ENCODE measurements at places on chromosomes 1 and 21.

DNA sequence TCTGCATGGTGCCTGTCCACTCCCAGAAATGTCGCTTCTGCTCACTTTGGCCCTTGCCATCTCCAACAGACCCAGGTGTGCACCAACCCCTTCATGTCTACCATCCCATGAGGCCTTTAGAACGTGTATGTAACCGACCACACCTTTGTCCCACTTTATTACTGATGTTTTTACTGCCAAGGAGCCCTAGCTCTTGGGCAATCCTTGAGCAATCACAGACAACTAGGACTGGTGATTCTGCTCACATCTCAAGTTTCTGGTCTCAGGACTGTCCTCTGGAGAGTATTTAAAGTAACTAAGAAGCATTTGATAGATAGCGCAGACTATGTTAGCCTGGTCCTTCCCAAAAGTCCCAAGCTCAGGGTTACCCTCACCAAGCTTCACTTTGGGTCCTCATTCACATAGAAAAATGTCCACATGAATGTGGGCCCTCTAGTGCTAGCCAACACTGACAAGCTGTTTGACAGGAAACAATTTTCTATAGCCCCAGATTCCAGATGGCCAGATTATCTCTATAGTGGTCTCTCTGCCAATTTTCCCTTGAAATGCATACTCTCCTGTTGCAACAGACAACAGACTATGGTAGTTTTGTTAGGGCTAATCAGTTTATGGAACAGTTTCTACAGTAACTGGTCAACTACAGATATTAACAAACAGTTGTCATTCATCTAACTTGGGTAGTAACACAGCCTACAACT is 6.9 kb upstream of the TMEM81 start:
- DNase-seq = no peak

- DNase-seq = no peak
Measured at GRCh38 chr1:22212400-22213233, 69.7 kb upstream of the WNT4 start.

DNA sequence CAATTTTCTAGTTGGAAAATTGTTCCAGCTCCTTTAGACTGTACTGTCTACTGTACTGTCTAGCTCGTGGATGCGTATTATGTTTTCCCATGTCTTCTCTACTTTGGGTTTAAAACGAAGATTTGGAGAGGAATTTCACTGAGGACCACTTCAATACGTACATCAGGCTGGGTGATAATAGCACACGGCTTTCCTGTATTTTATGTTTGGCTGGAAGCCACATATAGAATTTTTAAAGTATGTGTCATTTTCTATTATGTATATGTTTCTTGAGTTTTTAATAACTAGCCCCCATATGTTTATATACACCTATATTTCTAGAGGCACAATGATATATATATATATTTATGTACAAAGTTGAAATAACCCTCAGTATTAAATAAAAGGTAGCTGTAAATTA is 226.4 kb downstream of the GREM2 start:
- no peak for DNase-seq

GRCh38 chr21:29297483-29298347 is 1.0 kb upstream of the BACH1 start:
- DNase-seq = no peak

GRCh38 chr1:213014642-213015041 is 1.0 kb downstream of the ANGEL2 start:
- DNase-seq = no peak

DNA sequence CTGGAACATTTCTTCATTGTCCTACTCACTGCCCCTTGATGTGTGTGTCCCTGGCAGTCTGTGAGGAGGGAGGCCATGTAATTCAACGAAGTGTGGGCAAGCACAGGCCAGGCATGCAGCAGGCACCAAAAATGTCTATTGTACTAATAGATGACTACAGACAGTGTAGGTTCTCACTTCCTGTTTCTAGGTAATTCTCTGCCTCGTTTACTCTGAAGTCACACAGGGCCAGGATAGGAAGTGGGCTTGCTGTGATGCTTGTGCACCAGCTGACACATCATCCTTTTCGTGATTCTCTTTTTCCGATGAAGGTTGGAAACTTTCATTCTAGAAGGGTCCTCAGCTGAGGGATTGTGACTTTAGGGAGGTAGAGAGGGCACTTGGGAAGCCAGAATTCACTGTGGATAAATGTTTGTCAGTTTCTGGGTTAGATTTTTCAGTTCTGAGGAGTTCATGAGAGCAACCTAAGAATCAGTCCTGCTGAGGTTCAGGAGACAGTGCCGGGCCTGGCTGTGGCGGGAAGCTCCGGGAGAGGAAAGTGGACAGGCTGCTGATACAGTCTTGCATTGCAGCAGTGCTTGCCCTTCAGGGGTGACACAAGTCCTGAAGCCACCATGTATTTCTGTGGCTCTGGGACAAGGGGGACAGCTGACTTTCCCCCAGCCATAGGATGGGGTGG is 4.3 kb upstream of the CSF1 start:
- no peak for DNase-seq

DNA sequence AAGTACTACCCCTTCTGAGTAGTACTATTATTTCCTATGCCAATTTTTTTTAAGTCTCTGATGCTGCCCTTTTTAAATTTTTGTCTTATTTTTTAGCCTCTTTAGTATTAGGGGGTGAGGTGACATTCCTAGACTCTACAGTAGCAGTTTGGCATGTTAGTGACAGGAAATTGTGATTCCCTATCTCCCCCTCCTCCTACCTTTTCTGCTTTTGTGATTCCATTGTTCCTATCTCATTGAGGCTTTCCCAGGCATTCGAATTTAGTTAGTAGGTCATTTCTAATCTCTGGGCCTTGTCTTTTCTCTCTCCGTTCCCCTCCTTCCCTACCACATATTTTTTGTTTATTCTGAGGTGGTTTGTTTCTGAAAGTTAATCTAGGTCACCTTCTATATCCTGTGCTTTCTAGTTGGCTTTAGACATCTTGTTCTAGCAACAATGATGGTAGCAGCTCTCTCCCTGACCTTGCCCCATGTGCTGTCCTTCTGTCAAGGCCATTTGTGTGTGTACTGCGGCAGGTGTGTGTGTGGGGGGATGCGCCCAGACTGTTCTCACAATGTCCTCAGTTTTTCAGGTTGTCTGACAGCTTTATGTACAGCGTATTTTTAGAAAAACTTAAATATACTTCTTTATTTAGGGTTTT is 21.5 kb downstream of the SEMA6C start:
- no peak for DNase-seq

DNA sequence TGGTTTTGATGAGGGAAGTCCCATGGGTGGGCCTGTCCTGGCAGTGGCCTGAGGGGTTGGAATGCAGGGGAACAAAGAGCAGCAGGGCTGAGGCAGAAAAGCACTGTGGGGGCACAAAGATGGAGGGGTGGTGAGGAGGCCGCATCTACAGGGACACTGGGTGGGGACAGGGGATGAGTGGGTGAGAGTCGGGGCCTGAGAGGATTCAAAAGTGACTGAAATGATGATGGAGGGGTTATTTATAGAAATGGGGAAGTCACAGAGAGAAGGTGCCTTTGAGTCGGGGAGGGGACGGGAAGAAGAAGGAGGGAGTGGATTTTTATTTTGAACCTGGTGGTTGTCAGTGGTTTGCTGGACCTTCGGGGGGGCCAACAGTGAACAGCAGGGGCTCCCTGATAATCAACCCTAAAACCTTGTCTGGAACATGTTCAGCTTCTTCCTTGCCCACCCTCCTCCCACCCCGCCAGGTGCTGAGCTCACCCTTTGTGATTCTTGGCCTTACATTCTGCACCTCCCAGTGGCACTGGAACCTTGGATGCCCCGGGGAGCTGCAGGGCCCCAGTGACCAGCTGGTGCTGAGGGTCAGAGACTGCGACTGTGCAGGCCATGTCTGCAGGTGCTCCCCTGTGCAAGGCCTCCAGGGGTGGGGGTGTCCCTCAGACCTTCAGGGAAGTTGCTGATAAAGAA is 42.9 kb downstream of the IER5 start:
- DNase-seq = no peak

GRCh38 chr1:1629430-1630190 is 2.4 kb upstream of the MMP23B start:
- no peak for DNase-seq

GRCh38 chr1:167440345-167440744 is 78.0 kb downstream of the CD247 start:
- no peak for DNase-seq
